NCI-H226 (cell line): ENCODE measurements at places on chromosomes 7 and 10.
A peak's percentile ranks its signal among the peaks of the same experiment; 100 is the strongest.

- no peak for DNase-seq
Observed at GRCh38 chr7:91288208-91288824, 24.1 kb downstream of the FZD1 start.

DNA sequence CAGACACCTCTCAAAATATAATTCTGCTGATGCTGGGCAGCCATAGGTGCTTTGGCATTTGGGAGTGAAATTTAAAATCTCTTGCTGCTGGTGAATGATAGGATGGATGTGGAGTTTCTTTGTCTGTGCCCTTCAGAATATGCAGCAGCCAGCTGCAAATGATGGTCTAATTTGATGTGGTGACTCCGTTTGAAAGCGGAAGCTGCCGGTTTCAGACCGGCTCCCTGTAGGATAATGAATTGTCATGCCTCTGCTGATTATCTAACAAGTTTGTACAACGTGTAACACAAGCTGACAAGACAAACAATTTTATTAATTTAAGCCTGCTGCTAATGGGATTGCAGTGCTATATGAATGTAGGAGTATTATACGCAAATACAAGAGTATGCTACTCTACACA is 103.5 kb downstream of the SND1 start:
- no peak for DNase-seq

DNA sequence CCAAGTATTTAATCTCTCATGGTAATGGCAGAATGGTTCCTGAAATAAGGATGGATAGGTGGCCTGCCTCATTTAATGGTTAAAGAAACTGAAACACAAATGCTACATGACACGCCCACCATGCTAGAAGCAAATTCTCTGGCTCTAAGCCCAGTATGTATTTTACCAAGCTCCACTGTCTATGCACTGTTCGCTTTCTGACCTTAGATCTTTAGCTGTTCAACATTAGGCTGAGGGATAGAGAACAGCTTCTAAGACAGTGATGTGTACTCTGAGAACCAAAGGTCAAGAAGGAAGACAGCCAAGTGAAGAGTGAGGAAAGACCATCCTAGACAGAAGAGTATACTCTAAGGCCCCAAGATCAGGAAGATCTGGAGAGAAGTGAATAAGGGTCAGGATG is 26.6 kb downstream of the FAM3C start:
- peak; percentile 17 for DNase-seq

GRCh38 chr7:32224276-32224675 is 154.1 kb upstream of the PDE1C start:
- no peak for DNase-seq

DNA sequence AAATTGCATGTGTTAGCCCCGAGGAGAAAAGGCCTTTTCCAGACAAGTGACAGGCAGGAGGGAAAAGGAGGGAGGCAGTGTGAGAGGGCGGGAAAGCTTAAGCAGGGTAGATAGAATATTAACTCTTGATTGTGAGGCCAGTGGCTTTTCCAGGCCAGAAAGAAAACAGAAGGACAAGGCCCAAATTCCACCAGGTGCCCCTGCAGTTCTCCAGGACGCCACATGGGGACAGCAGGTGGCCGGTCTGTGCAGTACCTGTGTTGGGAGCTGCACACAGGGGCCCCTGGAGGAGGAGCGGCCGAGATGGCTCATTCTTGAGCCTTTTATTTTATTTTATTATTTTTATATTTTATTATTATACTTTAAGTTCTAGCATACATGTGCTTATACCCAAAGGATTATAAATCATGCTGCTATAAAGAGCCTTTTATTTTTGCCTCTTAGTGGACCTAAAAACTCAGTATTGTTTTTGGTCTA is 141.3 kb upstream of the KLF14 start:
- DNase-seq = no peak

GRCh38 chr7:104005197-104005596 is 15.7 kb upstream of the RELN start:
- DNase-seq = no peak

DNA sequence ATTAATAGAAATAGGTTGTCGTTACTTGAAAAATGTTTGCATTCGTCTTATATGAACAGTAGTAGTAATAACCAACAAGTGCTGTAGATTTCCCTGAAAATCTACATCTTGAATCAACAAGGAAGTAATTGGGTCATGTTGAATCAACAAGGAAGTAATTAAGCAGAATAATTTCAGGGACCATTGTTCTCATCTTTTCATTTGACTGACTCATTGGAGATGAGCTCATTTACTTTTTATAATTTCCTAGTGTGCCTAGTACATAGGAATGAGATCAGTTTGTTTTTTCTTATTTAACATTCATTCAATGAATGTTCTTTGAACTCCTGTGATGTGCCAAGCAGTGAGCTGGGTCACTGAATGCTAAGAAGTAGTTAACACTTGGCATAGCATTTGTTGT is 8.2 kb downstream of the CLDN12 start:
- no peak for DNase-seq

GRCh38 chr7:157432541-157432956 is 95.7 kb downstream of the DNAJB6 start:
- DNase-seq = peak; percentile 87

GRCh38 chr7:1692515-1693418 is 22.7 kb downstream of the ELFN1 start:
- no peak for DNase-seq

- no peak for DNase-seq
Observed at GRCh38 chr10:6514844-6515780, 65.0 kb downstream of the PRKCQ start.

DNA sequence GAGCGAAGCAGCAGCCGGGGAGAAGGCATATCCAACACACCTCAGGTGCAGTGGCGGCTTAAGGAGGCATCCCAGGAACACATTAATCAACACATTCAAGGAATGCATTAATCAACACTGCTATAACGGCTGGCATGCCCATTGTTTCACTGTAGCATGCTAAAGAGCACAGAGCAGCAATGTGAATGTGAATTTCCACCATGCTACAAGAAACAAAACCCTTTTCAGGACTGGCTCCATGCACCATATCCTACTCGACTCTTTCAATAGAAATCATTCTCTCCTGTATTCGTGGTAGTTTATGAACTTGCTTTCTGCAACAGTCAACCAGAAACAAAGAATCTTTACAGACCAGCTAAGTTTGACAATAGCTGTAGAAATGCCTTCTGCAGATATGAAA is 149.0 kb downstream of the NRCAM start:
- no peak for DNase-seq

DNA sequence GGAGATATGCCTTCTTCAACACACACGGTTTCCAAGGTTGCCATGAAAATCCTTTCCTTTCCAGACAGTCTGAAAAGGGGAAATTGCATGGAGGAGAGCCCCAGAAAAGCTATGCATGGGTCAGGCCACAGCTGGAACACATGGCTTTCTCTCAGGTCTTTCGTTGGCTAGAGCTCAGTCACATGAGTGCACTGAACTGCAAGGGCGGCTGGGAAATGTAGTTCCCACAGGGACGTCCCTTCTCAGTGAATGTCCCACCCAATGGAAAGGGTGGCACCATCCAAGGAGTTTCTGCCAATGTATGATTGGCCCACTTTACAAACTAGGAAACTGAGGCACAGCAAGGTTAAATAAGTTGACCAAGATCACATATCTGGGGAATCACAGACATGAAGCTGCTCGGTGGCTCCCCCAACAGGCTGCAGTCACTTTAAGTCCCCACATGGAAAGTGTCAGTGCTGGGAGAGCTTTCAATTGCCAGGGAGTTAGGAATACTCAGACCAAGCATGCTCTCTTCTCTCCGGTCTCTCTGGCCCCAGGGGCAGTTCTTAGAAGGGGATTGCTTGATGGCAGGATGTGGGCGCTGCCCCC is 571.3 kb downstream of the GLRX3 start:
- no peak for DNase-seq

GRCh38 chr7:98178762-98179490 is 32.3 kb upstream of the BHLHA15 start:
- DNase-seq = no peak

- no peak for DNase-seq
Observed at GRCh38 chr7:109549471-109550193, 980.0 kb downstream of the DNAJB9 start.

DNA sequence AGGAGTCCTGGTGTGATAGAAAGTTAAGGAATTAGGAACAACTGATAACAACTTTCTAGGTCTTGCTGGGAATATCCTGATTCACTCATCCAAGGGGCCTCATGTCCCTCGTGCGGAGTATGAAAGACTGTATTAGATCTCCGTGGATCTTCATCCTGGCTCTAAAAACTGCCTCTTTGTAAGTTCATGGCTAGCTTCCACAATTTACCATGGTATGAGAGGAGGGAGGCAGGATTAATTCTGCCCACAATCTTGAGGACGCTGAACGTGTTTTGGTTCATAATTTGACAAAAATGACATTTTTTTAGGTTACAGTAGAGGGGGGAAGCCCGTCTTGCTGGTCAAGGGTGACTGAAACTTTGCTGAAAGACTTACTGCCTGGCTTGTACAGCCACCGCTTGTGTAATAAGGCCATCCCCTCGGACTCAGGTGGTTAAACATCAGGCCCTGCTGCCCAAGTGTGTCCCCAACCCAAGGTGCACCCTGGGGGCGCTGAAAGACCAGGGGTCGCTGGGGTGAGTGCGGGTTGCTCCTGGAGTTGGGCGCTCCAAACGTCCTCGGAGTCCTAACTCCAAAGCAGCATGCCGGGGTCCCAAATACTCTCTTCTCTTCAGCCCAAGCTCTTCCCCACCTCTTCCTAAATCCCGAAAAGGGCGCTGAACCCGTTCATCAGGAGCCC is 733 bp downstream of the HIBADH start:
- no peak for DNase-seq

DNA sequence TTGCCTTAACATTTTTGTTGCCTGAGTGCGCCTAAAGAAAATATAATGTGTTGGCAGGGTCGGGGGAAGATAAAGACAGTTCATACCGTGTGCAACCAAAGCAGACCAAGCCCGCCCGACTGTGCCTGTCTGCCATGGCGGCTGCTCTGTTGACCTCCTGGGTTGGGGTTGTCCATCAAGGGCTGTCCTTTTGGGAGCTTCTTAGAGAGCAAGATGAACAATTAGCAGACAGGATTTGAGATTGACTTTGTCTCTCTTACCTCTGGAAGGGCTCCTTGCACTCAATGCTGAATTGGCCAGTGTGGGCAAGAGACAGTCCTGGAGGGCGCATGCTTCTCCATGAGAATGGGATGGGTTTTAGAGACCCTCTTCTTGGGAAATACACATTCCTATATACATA is 319.6 kb downstream of the GLRX3 start:
- no peak for DNase-seq

- no peak for DNase-seq
Observed at GRCh38 chr10:11639849-11640764, 28.7 kb upstream of the USP6NL start.

DNA sequence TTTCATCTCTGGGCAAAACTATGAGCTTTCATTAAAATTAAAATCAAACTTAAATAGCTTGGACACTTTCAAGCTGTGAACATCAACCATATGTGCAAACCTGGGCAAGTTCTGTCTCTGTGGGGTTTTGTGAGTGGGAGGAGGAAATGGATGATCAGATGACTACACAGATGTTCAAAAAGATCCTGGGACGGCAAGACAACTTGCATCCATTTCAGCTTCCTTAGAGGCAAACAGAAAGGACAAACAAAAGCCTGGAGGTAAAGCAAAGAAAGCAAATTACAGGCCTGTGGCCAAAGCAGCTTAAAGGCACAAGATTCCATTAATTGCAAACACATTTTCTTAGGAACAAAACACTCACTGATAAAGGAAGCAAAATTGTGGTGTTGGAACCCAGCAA is 222.2 kb downstream of the NEBL start:
- no peak for DNase-seq

DNA sequence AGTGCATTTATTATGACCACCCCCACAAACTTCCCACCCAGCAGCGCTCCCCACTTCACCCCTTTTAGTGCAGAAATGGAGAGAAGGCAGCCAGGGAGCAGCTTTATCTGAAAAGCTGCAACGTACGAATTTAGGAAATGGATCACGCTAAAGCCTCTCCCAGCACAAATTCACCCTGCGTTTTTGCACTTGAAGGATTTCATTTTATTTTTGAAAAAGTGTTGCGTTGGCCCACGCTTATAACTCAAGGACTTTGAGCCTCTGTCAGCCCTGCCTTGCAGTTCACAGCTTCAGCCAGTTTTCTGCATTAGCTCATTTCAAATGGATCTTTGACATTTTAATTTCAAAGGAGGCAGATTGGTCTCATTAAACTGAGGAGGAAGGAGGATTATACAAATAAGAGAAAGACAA is 556.1 kb downstream of the KCNMA1 start:
- DNase-seq = no peak

DNA sequence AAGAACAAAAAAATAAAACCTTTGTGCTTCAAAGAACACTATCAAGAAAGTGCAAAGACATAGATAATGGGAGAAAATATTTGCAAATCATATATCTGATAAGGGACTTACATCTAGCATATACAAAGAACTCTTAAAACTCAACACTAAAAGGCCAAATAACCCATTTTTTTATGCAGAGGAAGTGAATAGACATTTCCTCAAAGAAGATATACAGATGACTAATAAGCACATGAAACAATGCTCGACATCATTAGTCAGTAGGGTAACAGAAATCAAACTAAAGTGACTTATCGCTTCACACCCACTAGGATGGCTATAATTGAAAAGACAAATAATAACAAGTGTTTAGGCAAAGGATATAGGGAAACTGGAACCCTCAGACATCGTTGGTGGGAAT is 78.0 kb downstream of the MALSU1 start:
- DNase-seq = peak; percentile 66

DNA sequence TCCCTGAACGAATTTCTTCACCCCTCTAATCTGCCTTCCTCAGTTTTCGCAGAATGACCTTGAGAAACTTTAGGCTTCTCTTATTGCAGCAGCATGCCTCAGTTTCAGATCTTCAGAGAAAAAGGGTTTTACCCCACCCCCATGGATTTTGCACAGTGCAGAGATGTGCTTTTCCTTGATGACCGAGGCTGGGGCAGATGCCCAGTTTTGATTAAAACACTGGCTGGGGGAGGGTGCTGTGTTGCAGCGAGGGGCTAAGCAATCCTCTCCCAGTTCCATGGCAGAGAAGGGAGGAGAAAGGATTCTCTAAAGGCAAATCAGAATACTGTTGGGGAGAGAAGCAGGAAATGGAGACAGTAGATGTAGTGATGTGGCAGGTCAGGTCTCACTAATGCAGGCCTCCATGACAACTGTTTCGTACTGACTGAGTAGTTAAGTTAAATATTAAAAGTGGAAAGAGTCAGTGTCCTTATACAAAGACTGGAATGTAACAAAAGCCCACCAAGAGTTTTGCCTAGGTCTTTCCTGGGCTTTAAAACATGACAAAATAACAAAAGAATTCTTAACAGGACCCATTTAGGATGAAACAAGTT is 50.8 kb upstream of the PDZD8 start:
- DNase-seq = no peak

- DNase-seq = no peak
Observed at GRCh38 chr10:120793088-120793487, 58.1 kb upstream of the WDR11 start.
